NCI-H1930 (cell line): ENCODE measurements at places on chromosomes 1 and 21.

- no peak for DNase-seq
Measured at GRCh38 chr1:173503391-173503790, 26.3 kb downstream of the PRDX6 start.

- DNase-seq, result no peak
Measured at GRCh38 chr1:36689992-36690391, 207.3 kb upstream of the CSF3R start.

DNA sequence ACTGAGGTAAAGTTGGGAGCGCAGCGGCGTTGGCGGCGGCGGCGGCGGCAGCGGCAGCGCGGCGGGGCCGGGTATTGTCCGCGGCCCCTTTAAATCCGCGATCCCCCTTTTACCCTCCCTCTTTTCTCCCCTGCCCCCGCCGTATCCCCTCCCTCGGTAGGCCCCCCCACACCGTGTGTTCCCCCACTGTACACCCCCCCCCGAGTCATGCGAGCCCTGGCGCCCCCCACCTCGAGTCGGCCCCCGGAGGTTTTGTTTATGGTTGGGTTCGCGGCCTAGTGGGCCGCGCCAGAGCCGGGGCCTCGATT is 169 bp downstream of the UBAP2L start:
- DNase-seq, result no peak

GRCh38 chr1:204725821-204726448 is 40.4 kb upstream of the LRRN2 start:
- no peak for DNase-seq
